ENCODE measurements at places on chromosomes 7 and 10.

DNA sequence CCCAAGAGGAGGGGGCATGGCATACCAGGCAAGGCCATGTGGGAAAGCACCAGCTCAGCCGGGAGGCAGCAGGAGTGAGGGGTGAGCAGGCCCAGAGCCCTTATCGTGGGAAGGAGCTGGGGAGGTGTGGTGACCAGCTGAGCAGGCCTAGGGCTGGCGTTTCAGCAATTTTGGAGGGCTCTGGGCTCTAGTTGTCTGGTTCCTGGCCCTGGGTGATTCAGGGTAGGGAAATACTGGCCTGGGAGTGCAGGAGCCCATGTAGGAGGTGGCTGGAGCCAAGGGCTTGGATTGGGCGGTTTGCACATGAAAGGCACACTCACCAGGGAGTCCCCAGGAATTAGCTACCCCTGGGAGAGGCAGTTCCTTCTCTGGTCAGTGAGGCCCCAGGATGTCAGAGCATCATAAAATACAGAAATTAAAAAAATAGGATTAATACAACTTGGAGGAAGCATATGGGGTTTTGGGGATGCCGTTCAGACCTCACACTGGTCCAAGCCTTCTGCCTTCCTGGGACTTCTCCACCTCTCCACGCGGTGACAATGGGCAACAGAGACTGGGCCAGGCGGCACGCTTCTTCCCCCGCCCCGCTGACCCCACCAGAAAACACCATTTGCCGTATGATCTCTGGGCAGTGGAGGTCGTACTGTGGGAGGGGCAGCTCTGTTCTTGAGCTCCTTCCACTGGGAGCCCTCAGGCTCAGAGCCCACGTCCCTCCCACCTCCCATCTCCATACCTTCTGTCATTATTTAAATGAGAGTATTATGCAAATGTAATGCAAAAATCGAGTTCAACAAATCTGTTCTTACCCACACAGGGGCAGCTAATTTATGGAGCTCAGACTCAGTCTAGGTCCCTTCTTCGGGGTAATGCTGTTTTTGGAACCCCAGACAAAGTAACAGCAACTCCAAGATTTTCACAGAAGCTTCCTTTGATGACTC is 133.0 kb upstream of the FAM20C start:
- no peak for DNase-seq

- peak; percentile 20 for DNase-seq
Measured at GRCh38 chr7:114825423-114825951, 96.4 kb upstream of the MDFIC start.

DNA sequence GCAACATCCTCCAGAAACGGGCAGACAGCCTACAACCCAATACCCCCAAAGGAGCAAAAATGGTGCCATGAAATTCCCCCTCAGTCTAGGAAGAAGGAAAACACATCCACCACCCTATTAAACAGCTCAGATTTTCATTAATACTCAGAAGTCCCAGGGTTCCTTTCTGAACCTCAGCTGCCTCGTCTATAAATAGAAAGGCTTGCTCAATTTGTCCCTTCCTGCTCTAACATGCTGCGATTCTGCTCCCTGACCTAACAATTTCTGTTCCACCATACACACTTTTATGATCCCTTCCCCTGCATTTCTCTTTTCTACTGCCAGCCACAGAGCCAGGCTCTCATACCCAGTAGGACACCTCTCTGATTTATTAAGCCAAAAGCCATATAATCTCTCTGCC is 68.1 kb downstream of the MTERF1 start:
- DNase-seq, result no peak

- DNase-seq, result no peak
Measured at GRCh38 chr7:156503196-156503595, 137.4 kb upstream of the RNF32 start.

DNA sequence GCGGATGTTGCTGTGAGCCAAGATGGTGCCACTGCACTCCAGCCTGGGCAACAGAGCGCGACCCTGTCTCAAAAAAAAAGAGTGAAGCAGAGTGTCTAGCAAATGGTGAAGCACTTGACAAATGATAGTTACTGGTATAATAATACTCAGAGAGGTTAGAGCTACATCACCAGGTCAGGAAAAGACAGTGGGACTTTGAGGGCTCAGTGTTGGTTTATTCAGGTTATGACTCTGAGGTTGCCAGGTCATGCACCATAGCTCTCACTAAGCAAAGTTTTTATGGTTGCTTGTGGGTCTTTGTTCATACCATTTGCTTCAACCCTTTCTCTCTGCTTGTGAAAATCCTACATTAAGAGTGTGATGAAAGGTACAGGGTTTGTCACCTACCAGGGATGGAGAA is 13.6 kb downstream of the MRPS33 start:
- DNase-seq, result no peak

DNA sequence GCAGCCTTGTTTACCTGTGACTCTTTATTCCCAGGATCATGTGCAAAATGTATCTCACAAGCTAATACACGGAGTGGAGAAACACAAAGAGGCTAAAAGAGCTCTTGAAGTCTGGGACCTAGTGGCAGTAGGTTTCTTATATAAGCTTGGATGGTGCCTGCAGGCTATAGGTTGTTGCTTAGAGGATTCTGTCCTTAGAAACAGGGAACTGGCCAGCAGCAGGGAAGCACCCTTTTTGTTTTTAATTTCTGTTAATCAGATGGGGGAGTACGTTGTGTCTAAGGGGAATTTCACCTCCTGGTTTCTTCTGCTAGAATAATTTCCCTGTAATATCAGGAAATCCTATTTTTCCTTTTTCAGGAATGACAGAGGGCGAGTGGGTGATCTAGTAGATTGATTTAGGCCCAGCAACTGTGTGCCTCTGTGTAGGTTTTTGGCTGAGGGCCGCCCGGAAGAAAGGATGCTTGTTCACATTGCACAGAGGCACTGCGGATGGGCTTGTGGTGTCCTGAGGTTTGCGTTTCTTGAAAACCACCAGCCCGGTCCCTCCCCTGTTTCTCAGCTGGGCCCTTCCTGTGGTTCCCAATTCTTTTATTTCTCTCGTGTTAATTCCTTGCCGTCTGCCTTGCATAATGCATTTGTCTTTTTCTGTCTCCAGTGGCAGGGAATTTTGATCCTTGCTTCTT is 158.0 kb downstream of the CAMK1D start:
- DNase-seq, result no peak

DNA sequence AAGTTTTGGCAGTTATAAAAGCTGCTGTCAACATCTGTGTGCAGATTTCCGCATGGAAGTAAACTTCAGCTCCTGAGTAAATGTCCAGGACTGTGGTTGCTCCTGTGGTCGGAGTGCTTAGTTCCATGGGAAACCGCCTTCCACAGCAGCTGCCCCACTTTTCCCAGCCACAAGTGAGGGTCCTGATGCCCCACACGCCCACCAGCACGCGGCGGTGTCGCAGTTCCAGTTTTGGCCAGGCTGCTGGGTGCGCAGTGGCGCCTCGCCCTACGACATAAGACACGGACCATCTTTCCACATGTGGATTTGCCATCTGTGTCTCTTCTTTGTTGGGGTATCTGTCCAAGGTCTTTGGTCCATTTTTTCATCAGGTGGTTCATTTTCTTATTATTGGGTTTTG is 167.1 kb downstream of the DIP2C start:
- no peak for DNase-seq

All from CD4-positive, alpha-beta T cell treated with Interleukin-17A for 1 hour (primary cell).